ACHN (cell line): ENCODE measurements at places on chromosomes 2 and 18.

- no peak for DNase-seq
Observed at GRCh38 chr2:202344178-202344577, 31.9 kb upstream of the BMPR2 start.

GRCh38 chr2:168951871-168952270, 50.8 kb downstream of the G6PC2 start:
- DNase-seq: no peak

- DNase-seq: peak; percentile 59
Observed at GRCh38 chr2:226030788-226031646, 631.5 kb downstream of the NYAP2 start.

GRCh38 chr2:65231121-65231520, 3.5 kb downstream of the ACTR2 start:
- peak; percentile 27 for DNase-seq

GRCh38 chr2:120246546-120247300, 5.9 kb upstream of the RALB start:
- no peak for DNase-seq

DNA sequence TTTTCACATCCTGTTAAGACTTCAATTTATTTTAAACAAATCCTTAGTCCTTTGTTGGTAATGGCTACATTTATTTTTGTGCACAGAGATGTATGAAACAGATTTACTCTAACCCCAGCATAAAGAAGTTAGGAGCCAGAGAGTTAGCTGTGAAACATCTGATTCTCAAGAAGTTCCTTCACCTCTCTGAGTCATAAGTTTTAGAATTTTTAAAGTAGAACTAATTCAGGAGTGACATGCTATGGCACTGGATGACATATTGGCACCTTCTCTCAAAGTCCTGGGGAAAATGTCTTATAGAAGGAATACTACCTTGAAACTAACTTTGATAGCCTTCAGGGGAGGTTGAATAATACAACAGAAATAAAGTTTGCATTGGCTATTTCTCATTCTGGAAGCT, 6.4 kb upstream of the DSG2 start:
- no peak for DNase-seq

- DNase-seq: no peak
Observed at GRCh38 chr2:196944570-196944969, 18.1 kb upstream of the PGAP1 start.

- no peak for DNase-seq
Observed at GRCh38 chr2:126378176-126378575, 277.8 kb upstream of the GYPC start.

GRCh38 chr2:191255271-191255670, 10.1 kb downstream of the MYO1B start:
- DNase-seq: no peak
